ENCODE measurements at places on chromosomes 3 and 15. TPM values are rescaled to one million over a fixed set of nuclear protein-coding genes. Genes with fewer than 3 reads are reported as not detected.

- H3K4me3 ChIP-seq = no peak overlapping the region
- H3K4me1 ChIP-seq = no peaks in the 10 kb centered on the region
- H3K27me3 ChIP-seq = no peaks in the 10 kb centered on the region
- no peaks in the 10 kb centered on the region for H3K36me3 ChIP-seq
- no peak overlapping the region for H3K27ac ChIP-seq
- no peak for DNase-seq
Observed at GRCh38 chr3:132912416-132912753, 125.8 kb upstream of the TMEM108 start.

GOLGA6L25 gene
- not detected for total RNA-seq

DNA sequence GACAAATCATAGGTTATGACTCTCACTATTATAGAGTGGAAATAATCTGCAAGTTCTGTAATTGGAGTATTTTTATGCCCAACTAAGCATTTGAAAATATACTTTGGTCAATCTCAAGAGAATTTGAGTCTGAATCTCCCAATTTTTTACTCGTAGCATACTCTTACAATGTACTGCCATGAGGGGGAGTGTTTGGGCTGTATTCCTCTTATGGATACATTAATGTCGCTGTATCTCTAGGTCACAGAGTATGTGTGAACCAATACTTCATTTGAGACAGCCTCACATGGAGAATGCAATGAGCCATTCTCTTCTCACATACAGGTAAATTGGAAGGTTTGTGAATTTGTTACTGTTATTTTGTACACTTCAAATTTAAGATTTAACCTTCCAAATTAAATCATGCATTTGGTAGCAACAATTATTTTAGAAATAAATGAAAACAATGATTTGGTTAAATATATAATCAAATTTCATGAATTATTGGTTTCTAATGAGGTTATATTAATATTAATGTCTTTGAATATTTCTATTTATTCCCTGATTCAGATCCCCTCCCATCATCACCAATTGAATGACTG, 5.5 kb upstream of the CD200 start:
- DNase-seq = no peak
- H3K4me3 ChIP-seq = no peak overlapping the region
- H3K4me1 ChIP-seq = no peaks in the 10 kb centered on the region
- no peaks in the 10 kb centered on the region for H3K27me3 ChIP-seq
- no peak overlapping the region for H3K27ac ChIP-seq
- no peaks in the 10 kb centered on the region for H3K36me3 ChIP-seq

VIPR1 gene
- total RNA-seq = 320 TPM

PIERCE2 gene
- not detected for total RNA-seq

- peaks cover 30% of the 10 kb centered on the region for H3K4me1 ChIP-seq
- DNase-seq = no peak
Observed at GRCh38 chr3:194128202-194128918, 7.6 kb upstream of the HES1 start.

TFDP2 gene
- 67.8 TPM for total RNA-seq

GRCh38 chr3:159629329-159630084, 359.1 kb upstream of the IL12A start:
- H3K36me3 ChIP-seq = no peaks in the 10 kb centered on the region
- no peaks in the 10 kb centered on the region for H3K4me1 ChIP-seq
- no peak overlapping the region for H3K4me3 ChIP-seq
- no peaks in the 10 kb centered on the region for H3K27me3 ChIP-seq
- no peak for DNase-seq

DNA sequence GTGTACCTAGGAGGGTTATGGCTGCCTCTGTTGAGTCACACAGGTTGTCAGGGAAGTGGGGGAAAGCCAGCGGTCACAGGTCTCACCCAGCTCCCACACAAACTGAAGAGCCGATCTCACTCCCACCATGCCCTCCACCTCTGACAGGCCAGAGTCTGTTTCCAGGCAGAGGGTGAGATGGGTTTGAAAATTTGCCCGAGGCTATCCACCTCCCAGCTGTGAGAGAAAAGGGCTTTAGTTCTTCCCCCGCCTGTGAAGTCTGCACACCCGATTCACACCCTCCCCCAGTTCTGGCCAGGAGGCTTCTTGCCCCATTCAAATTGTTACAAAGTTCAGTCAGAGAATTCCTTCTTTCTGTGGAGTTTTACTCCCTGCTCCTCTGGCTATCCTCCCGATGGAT, 446.9 kb downstream of the EDEM1 start:
- H3K27ac ChIP-seq = no peak overlapping the region
- no peaks in the 10 kb centered on the region for H3K4me1 ChIP-seq
- H3K36me3 ChIP-seq = no peaks in the 10 kb centered on the region
- no peak overlapping the region for H3K4me3 ChIP-seq

Data from Peyer's patch (tissue), 4 donors.